Activated CD8-positive, alpha-beta memory T cell treated with anti-CD3 and anti-CD28 coated beads for 48 hours (primary cell): ENCODE measurements at places on chromosomes 7 and 10.

- no peak for DNase-seq
Observed at GRCh38 chr10:121323443-121323842, 274.8 kb downstream of the FGFR2 start.

GRCh38 chr10:7649673-7650300, 17.0 kb downstream of the ITIH5 start:
- DNase-seq = no peak

- DNase-seq = no peak
Observed at GRCh38 chr10:6916601-6917000, 336.5 kb upstream of the PRKCQ start.

DNA sequence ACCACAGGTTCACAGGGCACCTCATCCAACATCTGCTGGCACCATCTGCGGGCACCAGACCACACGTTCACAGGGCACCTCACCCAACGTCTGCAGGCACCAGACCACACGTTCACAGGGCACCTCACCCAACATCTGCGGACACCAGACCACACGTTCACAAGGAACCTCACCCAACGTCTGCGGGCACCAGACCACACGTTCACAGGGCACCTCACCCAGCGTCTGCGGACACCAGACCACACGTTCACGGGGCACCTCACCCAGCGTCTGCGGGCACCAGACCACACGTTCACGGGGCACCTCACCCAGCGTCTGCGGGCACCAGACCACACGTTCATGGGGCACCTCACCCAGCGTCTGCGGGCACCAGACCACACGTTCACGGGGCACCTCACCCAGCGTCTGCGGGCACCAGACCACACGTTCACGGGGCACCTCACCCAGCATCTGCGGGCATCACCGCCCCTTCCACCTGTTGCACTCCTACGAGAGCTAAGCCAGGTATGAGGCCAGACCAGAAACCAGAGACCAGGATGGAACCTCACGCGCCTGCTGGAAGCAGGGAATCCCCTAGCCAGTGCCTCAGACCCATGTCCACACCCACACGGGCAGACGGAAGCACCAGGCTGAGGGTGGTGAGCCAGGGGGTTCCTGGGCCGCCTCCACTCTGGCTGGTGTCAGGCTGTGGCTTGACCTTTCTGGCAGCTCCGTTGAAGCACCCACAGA, 182.8 kb downstream of the MAD1L1 start:
- peak; percentile 43 for DNase-seq

DNA sequence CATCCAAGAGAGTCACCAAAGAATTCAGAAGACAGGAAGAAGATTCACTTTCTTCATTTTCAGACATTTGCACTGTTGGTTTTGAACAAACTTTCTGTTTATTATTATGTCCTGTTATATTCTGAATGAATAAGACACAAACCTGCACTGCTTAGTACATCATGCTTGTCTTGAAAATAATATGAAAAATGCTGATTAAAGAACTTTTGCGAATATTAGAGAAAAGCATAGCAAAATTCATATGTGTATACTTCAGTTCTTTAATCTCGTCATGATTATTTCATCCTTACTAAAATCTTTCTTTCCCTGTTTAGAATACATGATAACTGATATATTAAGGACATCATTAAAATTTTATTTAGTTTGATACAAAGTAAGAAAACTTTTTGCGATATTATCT, 504.1 kb downstream of the POM121L12 start:
- no peak for DNase-seq

GRCh38 chr10:118720685-118721538, 33.9 kb downstream of the CACUL1 start:
- no peak for DNase-seq

DNA sequence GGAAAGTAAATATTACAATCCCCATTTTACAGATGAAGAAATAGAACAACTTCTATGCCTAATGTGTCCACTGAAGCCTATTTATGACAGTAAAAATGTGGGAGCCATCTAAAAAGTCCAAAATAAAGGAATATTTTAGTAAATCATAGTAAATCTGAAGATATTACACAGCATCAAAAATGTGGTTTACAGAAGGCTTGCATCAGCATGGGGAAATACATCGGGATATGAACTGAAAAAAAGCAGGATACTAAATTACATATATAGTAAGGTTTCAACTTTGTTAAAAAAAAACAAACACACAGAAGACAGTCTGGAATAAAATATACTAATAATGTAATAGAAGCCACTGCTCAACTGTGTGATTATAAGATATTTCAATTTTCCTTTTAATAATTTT, 20.8 kb downstream of the CPA1 start:
- no peak for DNase-seq

DNA sequence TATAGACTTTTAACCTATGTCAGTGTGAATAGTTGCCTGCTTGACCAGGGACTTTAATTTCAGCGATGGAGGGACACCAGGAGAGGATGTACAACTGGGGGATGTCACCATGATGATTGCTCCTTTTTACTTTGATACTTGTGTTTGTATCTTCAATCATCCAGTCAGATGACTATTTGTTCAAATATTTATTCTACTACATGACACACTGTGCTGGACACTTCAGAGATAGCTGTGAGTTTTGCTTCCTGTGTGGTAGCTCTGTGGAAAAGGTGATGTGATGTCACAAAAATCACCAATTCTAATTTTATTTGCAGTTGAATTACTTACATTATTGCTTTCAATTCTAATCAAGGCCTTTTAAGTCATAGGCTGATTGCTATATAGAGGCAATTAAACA, 62.7 kb upstream of the CREB5 start:
- DNase-seq = no peak

GRCh38 chr7:157547611-157548010, 210.8 kb downstream of the DNAJB6 start:
- DNase-seq = no peak

DNA sequence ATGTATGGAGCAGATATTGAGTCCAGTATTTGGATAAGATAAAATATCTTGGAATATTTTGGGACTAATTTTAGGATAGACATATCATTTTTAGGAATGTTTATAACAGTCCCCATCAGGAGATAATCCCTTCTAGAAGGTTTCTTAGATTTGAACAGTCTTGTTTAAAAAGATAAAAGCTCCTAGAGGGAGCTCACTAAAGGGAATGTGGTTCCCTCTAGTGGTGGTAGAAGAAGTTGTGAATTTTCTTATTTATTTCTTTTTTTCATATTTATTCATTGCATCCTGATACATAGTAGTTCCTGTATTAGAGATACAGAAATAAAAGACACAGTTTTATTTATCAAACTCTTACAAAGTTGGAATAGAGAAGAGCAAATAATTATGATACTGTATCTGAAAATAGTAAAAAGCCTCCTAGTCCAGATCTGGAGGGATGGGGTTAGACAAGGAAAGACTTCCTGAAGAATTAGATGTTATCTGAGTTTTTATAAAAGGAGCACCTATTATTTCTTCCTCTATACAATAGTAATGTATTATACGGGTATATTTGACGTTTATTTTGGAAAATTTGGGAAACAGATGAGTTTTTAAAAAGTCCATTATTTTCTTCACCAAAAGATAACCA, 24.5 kb upstream of the KLF14 start:
- DNase-seq = no peak

DNA sequence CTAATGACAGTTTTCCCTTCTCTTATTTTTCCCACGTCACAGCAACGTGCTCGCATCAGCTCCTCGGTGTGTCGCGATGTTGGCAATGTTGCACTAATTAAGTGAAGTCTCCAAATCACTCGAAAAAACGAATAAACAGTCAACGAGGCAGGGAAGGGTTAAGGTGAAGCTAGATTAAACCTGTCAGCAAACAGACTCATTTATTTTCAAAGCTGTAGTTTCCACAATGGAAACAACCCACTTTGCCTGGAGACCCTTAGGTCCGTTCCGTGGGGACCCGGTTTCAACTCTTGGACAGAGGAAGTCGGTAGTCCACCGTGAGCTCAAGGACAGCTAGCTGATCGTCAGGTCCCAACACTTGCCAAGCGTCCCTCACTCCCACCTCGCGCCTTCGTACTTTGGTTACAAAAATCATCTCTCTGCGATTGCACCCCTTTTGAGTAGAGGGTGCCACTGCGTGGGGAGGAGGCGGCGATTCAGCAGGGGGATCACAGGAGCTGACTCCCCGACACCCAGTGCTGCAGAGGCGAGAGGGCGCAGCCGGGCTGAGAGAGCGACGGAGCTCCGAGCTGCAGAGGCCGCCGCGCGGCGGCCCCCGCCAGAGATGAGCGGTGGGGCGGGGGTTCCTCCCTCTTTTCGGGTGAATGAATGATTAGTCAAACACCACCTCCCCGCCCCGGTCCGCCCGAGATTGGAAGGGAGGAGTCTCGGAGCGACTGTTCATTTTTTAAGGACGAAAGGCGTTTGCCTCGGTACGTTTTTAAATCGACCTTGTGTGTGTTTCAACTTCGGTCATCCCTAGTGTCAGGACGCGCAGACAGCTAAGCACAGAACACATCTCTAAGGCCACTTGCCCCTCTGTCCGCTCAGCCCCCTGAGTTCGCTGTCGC, 1.3 kb upstream of the BMPER start:
- DNase-seq = no peak
